ENCODE measurements at places on chromosomes 3 and 15.

- no peak for DNase-seq
Measured at GRCh38 chr15:85890620-85890980, 95.9 kb upstream of the KLHL25 start.

DNA sequence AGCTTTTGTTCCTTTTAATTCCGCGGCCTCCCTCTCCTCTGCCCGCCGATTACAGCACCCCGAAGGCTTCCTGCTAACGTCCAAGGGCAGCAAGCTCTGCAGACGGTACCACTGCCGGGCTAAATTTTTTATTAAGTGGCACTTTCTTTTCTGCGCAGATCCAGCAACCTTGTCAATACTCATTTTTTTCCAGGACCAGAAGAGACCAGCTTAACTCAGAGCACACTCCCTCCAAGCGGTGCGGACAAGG lies 542 bp upstream of the MEIS2 start:
- no peak for DNase-seq

DNA sequence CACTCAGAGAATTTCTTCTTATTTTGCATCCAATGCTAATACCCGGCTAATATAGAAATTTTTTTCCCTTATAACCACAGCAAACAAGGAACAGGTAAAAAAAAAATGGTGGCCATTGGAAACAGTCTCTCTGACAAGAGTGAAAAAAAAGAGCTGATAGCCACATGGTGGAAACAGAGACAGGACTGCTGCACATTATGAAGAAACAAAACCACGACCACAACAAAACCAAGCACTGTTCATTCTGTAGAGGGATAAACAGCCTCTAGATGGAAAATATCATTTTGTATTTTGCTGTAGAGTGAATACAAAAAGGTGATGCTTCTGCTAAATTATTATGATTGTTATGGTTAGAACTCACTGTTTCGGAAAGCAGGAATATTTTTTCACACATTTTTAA lies 686.2 kb downstream of the NLGN1 start:
- DNase-seq: no peak

DNA sequence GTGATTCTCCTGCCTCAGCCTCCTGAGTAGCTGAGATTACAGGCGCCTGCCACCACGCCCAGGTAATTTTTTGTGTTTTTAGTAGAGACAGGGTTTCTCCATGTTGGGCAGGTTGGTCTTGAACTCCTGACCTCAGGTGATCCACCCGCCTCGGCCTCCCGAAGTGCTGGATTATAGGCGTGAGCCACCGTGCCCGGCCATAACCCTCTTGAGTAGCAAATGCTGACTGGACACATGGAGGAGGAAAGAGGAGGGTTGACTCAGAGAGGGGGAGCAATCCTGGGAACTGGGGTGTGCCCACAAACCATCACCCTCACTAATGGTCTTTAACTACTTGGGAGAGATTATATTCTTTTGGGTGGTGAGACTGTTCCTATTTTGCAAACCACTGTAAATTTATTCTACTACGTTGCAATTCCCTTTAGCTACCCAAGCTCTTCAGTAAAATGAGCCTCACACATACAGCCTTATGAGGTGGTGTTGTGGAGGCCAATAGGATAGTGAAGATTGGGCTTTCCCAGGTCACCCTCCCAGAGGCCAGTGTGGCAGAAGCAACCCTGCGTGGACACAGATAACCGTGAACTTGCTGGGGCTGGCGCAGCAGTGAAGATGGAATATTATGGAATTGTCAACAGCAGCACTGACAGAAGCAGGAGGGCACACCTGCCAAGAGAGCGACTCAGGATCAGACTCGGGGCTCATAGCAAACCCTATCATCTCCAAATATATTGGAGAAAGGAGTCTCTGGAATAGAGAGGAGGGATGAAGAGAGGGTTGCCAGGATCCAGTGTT lies 37.4 kb downstream of the TLNRD1 start:
- no peak for DNase-seq

- DNase-seq: no peak
Measured at GRCh38 chr3:182618085-182618732, 175.1 kb upstream of the ATP11B start.

GRCh38 chr15:55796321-55796965 lies 53.5 kb upstream of the PRTG start:
- DNase-seq: no peak

Data from stimulated activated CD8-positive, alpha-beta memory T cell treated with anti-CD3 and anti-CD28 coated beads, Interleukin-2, amount 100 ng/mL, for 1 hour (primary cell).